ENCODE measurements at places on chromosomes 5 and 9.
A peak's percentile ranks its signal among the peaks of the same experiment; 100 is the strongest.

DNA sequence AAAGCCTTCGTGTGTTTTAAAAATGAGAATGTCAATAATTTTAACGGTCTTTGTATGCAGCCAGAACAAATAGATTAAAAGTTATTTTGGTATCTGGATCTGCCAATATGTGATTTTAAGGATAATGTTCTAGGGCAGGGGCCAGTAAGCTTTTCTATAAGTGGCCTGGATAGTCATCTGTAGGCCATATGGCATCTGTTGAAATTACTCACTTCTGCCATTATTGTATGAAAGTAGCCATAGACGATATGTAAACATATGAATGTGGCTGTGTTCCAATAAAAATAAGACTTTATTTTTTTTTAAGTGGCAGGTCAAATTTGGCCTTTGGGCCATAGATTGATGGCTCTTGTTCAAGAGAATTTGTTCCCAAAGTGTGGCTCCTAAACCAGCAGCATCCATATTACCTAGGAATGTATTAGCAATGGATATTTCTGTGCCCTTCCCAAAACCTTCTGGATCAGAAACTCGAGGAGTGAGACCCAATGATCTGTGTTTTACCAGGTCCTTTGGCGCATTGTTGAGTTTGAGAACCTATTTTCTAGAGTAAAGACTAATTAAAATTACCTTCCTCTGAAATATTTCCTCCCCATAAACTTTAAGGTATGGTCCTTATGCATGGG lies 55.9 kb downstream of the C6 start:
- DNase-seq = no peak

DNA sequence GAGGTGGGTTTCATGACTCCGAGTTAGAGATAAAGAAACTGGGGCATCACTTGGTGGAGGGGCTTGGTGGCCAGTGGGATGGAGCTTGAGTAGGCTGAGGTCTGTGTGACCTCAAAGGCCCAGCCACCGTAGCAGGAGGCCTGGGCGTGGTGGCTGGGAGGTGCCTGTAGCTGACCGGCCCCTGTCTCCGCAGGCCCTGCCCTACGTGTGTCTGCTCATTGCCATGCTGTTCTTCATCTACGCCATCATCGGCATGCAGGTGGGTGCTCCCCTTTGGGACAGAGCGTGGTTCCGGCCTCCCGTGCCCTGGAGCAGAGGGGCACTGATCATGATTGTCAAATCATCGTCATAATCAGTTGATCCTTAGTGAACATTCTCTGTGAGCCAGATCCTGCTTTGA lies 196.2 kb downstream of the CACNA1B start:
- no peak for DNase-seq

DNA sequence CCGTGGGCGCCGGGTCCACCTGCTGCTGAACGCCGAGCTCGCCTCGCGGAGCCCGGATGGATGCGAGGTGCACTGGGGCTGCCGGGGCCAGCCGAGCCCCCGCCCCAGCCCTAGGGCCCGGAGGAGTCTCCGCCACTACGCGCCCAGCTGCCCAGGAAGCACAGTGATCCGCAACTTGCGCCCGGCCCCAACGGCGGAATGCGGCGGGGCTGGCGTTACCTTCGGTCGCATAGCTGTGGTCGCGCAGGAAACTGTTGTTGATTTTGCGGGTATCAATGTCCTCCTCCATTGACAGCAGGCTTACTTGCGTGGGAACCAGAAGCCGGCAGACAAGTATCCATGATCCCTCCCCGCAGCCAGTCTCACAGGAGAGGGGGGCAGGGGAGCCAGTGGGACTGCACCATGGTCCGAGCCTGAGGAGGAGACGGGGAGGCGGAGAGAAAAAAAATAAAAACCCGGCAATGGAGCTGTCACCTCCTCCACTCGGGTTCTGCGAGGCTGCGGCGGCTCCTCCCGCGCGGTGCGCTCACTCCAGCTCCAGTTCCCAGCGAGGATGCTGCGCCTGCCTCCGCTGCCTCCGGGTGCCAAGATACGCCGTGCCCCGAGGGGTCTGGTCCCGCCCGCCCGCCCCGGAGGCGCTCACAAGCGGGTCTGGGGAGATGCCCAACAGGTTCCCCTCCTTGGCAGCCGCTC lies 628 bp downstream of the PPP2R2B start:
- peak; percentile 32 for DNase-seq

DNA sequence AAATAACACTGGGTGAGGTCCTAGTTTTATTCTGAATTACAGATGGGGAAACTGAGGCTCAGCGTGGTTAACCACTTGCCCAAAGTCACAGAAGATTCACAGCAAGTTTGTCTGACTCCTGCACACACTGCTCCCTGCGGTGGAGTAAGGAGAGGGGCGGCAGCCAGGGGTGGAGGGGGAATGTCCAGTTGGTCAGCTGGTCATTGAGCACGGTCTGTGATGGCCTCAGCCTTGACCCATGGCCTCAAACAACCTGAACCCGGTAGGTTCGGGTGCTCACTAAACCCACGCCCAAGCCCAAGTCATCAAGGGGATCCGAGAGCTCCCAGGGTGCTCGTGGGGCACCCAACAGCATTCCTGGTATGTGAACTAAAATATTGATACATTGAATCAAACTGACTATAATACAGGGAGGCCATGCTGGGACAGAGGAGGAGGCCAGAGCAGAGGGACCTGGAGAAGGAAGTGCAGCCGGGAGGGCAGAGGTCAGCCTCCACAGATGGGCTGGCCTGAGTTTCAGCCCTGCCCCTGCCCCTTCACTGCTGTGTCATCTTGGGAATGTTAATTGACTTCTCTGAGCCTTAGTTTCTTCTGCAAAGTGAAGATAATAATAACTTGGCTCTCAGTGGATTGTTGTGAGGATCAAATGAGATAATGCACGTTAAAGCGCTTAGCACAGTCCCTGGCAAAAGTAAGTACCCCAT lies 3.6 kb upstream of the IL17B start:
- no peak for DNase-seq

- no peak for DNase-seq
Observed at GRCh38 chr9:81984928-81985327, 3.6 kb upstream of the SPATA31D1 start.

DNA sequence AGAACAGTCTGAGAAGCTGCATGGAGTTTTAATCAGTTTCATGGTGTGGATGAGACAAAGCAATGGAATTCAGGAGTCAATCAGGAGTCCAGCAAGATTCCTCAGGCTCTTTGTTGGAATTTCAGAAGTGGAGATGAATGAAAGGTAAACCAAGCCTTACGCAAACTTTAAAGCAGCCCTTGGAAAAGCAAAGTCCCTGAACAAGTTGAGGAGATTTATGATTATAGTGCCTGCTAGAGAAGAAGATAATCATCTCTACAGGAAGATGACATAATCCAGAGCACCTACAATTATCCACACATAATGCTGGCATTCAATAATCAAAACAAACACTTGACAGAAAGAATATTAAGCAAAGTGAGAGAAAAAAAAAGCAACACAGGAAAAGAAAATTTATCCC lies 1380.1 kb upstream of the NUDT12 start:
- DNase-seq = peak; percentile 21

All from neuronal stem cell (in vitro differentiated cells).